ENCODE measurements at places on chromosomes 12 and 14. TPM values are rescaled to one million over a fixed set of nuclear protein-coding genes. Genes with fewer than 3 reads are reported as not detected.

- DNase-seq, result no peak
Measured at GRCh38 chr14:58560208-58560607, 77.6 kb upstream of the DACT1 start.

- DNase-seq, result no peak
Measured at GRCh38 chr14:67456732-67457131, 31.8 kb downstream of the TMEM229B start.

DNA sequence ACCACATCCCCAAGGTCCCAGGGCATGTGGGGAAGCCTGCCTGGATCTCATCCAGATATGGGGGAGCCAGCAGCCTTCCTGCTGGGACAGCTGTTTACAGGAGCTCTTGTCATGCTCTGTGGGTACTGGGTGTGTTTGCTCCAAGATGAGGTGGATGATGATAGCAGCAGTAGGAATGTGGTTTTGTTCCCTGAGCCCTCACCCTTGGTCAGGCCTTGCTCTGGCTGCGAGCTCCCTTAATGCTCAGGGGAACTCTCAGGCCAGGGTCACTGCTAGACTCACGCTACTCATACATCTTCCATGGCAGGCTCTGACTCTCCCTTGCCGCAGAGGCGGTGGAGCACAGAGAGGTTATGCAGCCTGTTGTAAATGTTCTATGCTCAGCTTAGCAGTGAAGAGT, 990.3 kb downstream of the AACS start:
- no peak for DNase-seq

The P2RX7 gene
- polyA plus RNA-seq, result 0.69 TPM

DNA sequence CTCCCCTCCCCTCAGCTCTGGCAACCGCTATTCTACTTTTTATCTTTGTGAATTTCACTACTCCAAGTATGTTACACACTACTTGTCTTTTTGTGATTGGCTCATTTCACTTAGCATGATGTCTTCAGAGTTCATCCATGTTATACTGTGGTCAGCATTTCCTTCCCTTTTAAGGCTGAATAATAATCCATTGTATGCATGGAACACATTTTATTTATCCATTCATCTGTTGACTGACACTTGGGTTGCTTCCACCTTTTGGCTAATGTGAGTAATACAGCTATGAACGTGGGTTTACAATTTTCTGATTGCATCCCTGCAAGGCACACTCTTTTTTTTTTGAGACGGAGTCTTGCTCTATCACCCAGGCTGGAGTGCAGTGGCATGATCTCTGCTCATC, 53.0 kb upstream of the FUT8 start:
- no peak for DNase-seq

DNA sequence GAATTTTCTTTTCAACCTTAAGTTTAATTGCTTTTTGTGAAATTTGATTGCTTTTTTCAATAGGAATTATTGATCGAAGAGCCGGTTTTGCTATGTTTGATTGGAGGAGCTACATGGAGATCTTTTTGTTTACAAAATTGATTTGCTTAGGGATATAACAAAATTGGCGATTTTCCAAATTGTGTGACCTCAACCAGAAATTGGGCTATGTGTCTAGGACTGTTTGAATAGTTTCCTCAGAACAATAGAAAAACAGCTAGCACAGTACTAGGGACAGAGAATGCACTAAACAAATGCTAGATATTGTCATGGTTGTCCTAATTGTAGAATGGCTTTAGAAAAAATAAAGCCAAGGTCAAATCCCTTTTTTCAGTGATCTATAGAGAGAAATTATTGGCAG, 2.4 kb downstream of the SLC17A8 start:
- no peak for DNase-seq

The SPSB2 gene
- 7.4 TPM for polyA plus RNA-seq

The GRIN2B gene
- polyA plus RNA-seq, result 0.76 TPM

- DNase-seq, result no peak
Measured at GRCh38 chr12:19755136-19755535, 315.8 kb downstream of the AEBP2 start.

The NXPH4 gene
- 2.4 TPM for polyA plus RNA-seq

DNA sequence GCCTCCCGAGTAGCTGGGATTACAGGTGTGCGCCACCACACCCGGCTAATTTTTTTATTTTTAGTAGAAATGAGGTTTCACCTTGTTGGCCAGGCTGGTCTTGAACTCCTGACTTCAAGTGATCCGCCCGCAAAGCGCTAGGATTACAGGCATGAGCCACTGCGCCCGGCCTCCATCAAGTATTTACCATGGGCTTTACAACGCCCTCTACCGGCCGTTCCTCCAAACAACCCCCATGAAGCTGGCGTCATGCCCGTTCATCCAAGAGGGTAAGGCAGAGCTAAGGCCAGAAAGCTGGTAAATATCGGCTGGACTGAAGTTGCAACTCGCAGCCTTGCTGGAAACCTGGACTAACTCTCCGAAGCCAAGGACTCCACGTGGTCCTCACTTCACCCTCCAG, 41.6 kb downstream of the RNF34 start:
- no peak for DNase-seq

DNA sequence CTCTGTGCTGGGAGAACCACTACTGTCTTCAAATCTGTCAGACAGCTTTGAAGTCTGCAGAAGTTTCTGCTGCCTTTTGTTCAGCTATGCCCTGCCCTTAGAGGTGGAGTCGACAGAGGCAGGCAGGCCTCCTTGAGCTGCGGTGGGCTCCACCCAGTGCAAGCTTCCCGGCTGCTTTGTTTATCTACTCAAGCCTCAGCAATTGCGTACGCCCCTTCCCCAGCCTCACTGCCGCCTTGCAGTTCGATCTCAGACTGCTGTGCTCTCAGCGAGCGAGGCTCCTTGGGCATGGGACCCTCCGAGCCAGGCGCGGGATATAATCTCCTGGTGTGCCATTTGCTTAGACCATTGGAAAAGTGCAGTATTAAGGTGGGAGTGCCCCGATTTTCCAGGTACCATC, 25.1 kb upstream of the KLRB1 start:
- DNase-seq, result no peak

GRCh38 chr14:105165134-105165704, 3.4 kb downstream of the JAG2 start:
- DNase-seq, result no peak

GRCh38 chr12:80352474-80352873, 91.6 kb upstream of the PTPRQ start:
- DNase-seq, result no peak

- no peak for DNase-seq
Measured at GRCh38 chr12:121858662-121859572, at the start of gene HPD. TSS of gene HPD (minus strand) at chr12:121858859. CDS start at chr12:121858823, 36 bp downstream.

Data from right renal cortex interstitium (tissue), 3 donors.